Thoracic aorta (tissue), 2 donors: ENCODE measurements at places on chromosomes 1 and 21.

DNA sequence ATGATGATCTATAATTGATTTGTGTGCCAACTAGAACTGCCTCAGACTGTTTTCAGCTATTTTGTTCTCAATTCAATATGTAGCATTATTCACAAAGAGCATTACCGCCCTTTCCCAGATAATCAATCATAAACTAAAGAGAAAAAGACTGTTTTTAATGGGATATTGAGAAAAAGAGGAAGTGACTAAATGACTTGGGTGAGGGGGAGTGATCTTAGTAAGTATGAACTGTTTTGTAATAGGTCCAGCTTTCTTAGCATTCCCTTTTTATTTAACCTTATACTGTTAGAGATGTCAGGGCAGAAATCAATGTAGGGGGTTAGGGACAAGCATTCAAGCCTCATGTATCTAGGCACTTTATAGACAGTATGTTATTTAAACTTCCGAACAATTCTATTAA lies 157.8 kb upstream of the DPYD start:
- no peak for DNase-seq

DNA sequence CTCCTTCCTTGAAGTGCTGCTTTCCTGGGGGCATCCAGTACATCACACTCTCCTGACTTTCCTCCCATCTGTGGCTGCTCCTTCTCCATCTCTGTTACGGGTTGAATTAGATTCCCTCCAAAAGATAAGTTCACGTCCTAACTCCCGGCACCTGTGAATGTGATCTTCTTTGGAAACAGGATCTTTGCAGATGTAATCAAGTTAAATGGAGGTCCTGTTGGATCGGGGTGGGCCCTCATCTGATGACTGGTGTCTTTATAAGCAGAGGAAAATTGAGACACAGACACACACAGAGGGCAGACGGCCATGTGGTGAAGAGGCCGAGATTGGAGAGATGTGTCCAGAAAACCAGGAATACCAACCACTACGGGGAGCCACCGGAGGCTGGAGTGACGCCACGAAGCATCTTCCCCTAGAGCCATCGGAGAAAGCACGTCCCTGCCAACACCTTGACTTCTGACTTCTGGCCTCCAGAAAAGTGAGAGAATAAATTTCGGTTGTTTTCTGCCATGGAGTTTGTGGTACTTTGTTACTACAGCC lies 36.0 kb downstream of the ZBTB18 start:
- no peak for DNase-seq

GRCh38 chr1:206892351-206892984 lies 4.8 kb upstream of the IL24 start:
- DNase-seq: no peak

DNA sequence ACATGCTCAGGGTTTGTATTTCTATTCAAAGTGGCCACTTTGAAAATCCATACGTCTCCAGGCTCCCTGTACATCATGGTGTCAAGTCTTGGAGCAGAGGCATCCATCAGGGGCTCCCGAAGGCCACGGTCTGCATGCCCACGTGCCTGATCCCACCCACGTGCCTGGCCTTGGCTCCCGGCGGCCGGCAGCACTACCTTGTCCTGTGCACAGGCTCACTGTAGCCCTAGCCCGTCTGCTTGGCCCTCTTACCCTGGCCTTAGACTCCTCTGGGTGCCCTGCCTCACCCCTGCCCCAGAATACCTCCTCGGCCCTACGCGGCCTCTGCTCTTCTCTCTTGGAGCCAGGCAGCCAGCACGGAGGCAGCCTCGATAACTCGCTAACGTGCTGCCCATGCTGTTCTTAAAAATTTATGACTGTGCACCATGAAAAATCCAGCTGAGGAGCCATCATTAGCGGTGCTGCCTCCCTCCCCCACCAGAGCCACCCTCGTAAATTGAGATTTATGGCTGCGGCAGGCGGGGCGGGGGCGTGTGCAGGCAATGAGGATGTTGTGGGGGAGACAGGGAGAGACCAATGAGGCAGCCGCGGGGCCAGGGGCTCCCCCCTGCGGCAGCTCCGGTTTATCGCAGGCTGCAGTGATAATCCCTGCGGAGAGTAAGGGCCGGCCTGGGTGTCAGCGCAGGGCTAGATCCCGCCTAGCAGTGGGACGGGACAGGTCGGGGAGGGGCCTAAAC lies 24.6 kb downstream of the DMAP1 start:
- DNase-seq: no peak

DNA sequence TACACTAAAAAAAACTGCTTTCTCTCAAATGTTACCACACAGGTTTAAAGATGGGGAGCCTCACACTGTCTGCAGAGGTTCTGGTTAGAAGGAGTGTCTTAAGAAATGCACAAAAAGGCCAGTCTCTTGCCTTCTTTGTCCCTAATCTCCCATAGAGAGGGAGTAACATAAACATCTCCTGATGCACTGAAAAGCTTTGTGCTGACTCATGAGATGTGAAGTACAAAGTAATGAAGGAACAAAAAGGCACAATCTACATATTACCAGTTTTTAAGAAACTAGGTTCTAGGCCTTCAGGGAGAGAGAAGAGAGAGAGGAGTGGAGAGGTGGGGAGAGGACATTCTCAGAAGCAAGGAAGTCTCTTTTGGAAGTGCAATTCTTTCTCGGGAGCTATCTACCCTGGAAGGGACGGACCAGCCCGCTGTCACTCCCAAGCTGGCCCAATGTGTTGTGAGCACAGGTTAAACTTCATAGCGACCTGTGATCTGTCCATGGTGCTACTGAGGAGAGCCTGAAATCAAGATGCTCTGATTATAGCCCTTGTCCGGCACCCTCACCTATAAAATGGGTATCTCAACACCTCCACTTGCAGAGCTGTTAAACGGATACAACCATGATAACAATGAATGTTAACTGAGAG lies 458.1 kb downstream of the DISC1 start:
- no peak for DNase-seq

DNA sequence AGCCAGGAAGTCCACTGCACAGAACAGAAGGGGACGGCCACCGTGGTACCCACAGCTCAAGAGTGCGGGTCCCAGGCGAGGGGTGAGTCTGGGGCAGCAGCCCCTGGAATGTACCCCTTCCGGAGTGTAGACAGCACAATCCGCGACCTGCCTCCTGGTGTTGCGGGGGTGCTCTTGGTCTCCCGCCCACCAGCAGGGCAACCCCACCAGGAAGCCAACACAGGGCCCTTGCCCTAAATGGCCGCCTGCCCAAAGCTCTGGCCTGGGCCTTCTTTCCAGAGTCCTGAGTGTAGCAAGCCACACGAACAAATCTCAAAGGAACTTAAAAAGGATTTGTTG lies 1.1 kb upstream of the SLC19A1 start:
- no peak for DNase-seq

GRCh38 chr21:33434770-33435360 lies 31.7 kb downstream of the IFNGR2 start:
- DNase-seq: no peak

DNA sequence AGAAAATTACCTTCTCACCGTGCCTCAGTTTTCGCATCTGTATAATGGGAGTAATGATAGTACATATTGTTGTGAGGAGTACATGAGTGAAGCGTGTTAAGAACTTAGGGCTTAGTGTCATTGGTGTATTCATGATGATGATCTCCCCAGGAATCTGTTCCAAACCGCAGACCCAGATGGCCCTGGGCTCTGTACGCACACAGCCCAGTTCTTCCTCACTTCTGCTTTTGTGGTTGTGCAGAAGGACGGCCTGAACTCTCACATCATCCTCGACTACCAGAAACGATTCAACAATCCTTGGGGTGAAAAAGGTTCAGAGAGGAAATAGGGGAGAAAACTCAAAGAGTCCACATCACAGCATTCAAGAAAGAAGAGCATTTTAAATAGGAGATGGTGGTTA lies 323.0 kb downstream of the CAMTA1 start:
- DNase-seq: no peak

- DNase-seq: peak; percentile 13
Measured at GRCh38 chr1:51192213-51192843, 43.7 kb upstream of the RNF11 start.

DNA sequence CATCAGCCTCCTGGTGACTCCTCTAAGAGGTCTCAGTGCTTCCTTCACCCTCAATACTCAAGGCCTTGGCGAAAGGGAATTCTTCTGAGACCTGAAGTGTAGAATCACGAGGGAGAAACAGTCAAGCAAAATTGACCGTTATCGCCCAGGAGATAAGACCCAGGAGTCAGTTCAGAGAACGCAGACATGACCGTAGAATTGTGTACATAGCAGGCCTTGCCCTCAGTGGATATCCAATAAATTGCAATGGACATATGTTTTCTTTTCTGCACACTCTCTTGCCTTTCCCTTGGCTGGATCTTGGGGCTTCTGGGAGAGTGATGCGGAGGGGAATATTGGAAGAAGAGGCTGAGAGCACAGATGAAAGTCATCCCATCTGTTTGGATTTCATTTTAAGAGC lies 15.7 kb upstream of the ETS2 start:
- DNase-seq: no peak

- DNase-seq: no peak
Measured at GRCh38 chr1:219555031-219555692, 57.7 kb downstream of the ZC3H11B start.

GRCh38 chr1:29985606-29985945 lies 737.8 kb downstream of the MATN1 start:
- DNase-seq: no peak

GRCh38 chr1:183548116-183548515 lies 42.1 kb downstream of the NCF2 start:
- DNase-seq: no peak

GRCh38 chr1:162192306-162192678 lies 122.8 kb downstream of the NOS1AP start:
- DNase-seq: no peak

DNA sequence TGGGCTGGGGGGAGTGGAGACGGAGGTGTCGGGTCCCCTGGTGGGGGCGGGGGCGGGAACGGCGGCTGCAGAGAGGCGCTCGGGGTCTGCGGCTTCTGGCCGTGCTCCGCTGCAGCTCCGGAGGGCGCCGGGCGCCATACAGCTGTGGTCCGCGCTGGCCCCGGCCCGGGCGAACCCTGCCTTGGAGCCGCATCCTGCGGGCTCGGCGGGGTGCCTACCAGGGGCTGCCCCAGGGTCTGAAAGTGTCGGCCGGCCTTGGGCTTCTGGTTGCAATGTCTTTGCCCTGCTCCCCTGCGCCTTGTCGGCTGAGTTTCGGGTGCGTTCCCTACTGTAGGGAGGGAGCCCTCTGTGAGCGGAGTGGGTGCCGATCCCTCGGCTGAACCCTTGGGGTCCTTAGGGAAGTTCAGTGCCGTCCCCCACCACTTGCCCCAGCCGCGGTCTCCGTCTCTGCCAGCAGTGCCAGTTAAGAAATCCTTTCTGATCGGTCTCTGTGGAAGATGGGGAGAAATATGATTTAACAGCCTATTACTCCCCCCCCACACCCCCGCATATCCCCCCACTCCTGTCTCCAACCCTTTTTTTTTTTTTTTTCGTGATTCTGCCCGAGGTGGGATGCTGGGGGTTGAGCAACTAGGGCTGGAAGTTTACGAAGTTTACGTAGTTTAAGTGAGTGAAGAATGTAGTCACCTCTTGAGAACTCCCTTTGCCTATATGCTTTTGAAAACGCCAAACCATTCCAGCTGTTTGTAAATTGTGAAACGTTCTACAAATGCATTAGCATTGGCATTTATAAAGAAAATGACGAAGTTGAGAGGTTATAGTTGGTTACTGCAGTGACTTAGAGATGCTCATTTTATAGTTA lies 588 bp downstream of the NEXN start:
- DNase-seq: no peak

GRCh38 chr1:64962441-64962840 lies 3.9 kb downstream of the JAK1 start:
- no peak for DNase-seq

DNA sequence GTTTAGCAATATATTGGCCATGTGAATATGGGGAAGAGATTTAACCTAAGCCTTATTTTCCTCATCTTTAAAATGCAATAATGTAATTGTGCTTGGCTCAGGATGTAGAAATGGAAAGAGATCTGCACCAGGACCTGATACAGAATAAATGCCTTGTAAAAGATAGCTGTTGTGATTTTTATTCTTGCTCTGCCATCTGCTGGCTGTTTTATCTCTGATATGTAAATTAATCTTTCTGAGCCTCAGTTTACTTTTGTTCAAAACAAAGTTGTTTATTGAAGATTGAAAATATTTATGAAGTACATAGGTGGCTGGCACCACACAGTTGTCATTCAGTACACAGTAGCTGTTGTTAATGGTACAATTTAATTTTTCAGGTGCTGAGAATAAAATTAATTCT lies 21.9 kb downstream of the ZYG11B start:
- no peak for DNase-seq
